Body of pancreas (tissue), 4 donors: ENCODE measurements at places on chromosomes 16 and 17. TPM values are rescaled to one million over a fixed set of nuclear protein-coding genes. Genes with fewer than 3 reads are reported as not detected.
A peak's percentile ranks its signal among the peaks of the same experiment; 100 is the strongest.

GRCh38 chr16:12375046-12375740 lies 398.7 kb downstream of the SNX29 start:
- no peak for DNase-seq

DNA sequence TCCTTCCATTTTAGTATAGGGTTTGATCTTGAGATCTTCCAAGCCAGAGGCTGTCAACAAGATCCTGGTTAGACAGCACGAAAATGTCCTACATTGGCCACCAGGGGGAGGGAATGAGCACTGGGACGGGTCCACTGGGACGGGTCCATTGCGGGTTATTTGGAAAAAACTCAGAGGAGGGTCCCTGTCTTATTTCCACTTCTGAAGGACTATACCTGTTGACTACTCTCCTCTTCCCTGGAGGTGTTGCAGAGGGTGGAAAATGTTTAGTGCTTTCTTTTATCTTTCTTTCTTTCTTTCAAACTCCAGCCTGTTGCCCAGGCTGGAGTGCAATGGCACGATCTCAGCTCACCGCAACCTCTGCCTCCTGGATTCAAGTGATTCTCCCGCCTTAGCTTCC lies 2.5 kb downstream of the TTLL6 start:
- DNase-seq: peak; percentile 57

- DNase-seq: no peak
Measured at GRCh38 chr16:3643095-3643730, 11.3 kb upstream of the DNASE1 start.

DNA sequence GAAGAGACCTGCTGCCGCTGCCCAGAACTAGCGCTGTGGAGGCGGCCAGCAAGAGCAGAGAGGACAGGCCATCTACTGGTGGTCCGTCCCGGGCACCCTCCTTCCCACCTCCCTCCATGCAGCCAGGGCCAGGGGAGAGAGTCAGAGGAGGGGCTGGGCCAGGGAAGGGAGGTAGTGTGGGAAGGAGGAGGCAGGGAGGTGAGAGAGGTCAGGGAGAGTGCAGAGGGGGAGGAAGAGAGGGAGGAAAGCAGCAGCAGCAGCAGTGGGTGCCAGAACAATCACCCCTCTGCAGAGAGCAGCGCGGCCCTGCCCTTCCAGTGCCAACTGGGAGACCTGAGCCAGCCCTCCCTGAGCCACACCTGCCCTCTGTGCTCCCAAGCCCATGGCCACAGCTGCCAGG lies 6.6 kb downstream of the C16orf95 start:
- DNase-seq: no peak

DNA sequence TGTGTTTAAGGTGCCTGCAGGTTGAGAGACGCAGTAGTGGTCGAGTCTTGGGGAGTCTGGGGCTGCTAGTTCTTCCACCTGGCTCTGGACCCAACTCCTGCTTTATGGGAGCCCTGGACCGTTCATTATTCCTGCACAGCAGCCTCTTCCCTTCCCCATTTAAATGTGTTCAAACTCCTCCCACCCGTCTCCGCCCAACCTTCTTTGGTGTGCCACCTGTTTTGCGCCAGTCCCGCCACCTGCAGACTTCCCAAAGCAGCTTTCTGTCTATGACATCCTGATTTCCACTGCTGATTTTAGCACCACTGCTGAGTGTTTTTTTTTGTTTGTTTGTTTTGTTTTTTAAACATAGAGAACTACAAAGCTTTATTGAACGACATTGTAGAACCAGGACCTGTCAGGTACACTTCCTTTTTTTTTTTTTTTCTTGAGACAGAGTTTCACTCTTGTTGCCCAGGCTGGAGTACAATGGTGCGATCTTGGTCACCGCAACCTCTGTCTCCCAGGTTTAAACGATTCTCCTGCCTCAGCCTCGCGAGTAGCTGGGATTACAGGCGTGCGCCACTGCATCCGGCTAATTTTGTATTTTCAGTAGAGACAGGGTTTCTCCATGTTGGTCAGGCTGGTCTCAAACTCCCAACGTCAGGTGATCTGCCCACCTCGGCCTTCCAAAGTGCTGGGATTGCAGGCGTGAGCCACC lies 12.8 kb downstream of the ADORA2B start:
- peak; percentile 64 for DNase-seq

DNA sequence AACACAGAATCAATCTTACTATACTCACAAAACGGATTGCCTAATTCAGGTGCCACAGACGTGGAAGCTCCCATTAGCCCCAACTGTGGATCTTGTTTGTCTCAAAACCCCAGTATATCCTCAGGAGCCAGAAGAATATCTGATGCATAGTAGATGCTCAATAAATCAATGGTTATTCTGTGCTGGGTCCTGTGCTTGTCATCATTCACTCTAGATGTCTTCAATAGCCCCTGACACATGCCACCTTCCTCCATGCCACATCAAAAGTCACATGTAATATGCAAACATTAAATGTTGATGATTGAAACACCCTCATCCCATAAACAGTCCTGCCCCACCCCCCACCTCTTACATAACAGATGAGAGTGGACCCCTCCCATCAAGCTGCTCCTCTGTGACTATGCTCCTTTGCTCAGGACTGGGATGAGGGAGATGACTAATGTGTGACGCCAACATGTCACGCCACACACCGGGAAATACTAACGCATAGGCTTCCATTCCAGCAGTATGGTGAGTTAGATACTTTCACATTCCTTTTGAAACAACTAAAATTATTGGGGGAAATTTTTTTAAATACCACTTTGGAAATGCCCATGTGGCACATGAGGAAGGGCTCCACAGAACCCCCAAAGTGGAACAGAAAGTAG lies 267.6 kb upstream of the SDK2 start:
- DNase-seq: no peak

- no peak for DNase-seq
Measured at GRCh38 chr17:69809331-69809730, 265.7 kb upstream of the KCNJ16 start.

DNA sequence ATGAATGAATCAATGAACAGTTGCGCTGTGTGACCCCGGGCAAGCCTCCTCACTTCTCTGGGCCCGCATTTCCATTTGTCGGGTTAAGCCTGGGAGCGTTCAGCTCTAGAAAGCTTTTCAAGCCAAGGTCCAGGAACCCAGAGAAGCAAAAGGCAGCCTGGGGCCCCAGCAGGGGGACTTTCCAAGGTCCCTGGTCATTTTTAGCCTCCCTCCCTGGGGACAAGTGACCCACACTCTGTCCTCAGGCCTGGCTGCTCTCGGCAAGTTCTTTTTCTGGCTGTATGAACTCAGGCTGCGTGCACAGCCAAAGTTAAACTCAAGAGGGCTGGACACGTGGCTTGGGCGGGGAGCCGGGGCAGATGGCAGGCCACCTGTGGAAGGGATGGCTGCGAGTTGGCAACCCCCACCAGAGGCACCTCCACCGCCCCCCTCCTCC lies 41.4 kb upstream of the CIBAR2 start:
- DNase-seq: no peak

- no peak for DNase-seq
Measured at GRCh38 chr17:44610871-44611270, 45.4 kb upstream of the MEIOC start.

DNA sequence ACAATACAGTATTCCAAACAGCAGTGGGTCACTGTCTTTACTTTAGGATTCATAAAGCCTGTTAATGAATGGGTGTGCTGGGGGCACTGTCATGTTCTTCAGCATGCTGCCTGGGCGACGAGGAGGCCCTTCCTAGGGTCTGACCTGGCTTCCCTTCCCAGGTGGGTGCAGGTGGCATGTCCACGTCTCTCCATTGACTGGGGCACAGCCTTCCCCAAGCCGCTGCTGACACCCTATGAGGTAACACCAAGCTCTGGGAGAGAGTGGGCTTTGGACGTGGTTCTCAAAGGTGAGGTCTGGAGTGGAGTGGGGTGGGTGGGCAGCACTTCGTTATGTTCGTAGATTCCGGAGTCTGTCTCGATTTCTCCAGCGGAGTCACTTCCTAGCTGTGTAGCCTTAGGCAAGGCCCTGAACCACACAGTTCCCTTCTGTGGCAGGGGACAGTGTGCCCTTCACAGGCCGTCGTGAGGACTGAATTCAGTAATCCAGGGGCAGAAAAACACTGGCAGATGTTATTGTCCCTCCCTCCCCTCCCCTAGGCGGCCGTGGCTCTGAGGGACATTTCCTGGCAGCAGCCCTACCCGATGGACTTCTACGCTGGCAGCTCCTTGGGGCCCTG lies 771 bp upstream of the OVCA2 start:
- DNase-seq: peak; percentile 60

DNA sequence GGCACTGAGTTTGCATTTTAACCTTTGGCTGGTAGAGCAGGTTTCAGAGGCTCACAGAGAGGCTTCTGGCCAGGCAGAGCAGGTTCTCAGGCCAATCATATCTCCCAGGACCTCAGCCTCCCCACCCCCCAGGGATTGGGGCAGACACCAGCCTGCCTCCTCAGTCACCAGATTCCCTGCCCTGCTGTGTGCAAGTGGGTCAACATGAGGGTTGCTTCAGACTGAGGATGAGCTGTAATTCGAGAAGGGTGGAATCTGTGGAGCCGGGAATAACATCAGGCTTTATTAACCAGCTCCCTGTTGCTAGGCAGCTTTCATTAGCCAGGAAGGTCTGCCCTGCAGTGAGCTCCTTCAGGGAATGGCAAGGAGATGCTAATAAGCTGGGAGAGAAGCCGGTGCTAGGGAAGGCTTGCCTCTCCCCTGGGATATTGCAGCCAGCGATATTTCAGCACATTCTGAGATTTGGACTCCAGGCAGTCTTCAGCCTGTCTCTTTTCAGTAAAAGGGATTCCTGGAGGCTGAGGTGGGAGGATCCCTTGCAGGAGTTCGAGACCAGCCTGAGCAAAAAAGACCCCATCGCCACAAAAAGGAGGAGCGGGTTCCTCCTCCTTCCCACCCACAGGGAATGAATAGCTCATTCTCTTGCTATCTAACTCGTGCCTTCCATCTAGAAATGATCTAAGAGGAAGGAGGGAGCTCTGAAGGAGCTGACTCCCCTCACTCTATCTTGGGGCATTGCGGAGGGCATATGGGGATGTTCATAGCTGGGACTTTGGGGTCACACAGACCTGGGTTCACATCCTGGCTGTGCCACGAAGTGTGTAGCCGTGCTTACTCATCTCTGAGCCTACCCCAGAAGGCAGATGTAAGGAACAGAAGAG lies 10.7 kb downstream of the SGSM2 start:
- peak; percentile 62 for DNase-seq

- DNase-seq: no peak
Measured at GRCh38 chr17:55432358-55433028, 10.9 kb upstream of the MMD start.

DNA sequence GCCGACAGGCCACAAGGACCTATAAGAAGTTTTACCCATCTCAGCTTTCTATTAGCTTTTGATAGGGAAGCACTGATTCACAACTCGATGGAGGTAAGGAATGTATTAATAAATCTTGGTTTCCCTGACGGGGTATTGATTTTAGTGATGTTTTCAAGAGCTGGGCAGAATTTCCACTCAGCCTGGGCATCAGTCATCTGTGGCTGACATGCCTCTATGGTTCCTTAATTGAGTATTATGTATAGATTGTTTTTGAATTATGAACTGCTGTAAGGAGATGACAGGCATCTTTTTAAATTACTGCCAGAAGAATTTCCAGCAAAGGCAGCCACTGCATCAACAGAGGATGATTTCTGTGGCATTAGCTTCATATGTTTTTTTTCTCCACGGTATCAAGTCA lies 128.6 kb downstream of the CPPED1 start:
- DNase-seq: no peak

DNA sequence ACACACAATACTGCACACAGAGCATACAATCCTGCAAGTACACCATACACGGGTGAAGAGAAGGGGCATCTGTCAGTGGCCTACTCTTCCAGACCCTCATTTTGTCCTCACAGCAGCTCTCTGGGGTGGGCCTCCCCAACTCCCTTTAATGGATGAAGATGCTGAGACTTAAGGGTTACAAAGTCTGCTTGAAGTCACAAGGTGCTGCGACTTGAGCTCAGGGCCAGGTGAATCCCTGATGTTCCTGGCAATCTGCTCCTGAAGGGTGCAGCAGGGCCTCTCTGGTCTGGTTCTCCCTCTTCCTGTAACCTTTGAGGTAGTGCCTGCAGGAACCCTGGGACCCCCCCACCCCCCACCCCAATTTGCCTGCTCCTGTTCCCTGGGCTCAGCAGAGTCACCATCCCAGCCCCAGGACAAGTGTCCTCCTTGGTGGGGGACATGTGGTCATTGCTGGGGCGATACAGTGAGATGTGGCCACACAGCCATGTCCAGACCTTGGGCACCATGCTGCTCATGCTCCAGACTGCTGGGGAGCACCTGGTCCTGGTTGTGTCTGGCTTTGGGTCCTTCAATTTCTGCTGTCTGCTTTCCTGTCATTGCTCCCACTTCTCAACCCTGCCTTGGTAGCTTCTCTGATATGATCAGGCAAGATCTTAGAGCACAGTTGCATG lies 107.5 kb downstream of the METRNL start:
- DNase-seq: peak; percentile 1

- DNase-seq: no peak
Measured at GRCh38 chr16:56163938-56164337, 27.4 kb upstream of the GNAO1 start.

- no peak for DNase-seq
Measured at GRCh38 chr17:27456681-27457359, 572 bp downstream of the KSR1 start.

DNA sequence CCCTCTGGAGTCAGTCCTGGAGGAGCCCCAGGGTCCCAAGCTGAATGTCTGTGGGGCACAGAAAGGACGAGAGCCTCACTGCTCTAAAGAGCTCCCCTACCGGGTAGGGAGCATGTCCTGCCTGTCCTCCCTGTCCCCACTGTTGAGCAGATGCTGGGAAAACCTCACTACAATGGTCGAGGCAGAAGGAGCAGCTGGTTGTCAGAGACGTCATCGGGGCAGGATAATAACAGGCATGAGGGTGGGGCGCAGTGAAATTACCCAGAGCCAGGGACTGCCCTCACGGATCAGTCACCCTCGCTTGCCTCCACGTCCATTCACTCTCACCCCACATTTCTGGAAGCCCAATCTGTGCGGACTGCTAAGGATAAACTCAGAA lies 538 bp downstream of the TM4SF5 start:
- DNase-seq: no peak

DNA sequence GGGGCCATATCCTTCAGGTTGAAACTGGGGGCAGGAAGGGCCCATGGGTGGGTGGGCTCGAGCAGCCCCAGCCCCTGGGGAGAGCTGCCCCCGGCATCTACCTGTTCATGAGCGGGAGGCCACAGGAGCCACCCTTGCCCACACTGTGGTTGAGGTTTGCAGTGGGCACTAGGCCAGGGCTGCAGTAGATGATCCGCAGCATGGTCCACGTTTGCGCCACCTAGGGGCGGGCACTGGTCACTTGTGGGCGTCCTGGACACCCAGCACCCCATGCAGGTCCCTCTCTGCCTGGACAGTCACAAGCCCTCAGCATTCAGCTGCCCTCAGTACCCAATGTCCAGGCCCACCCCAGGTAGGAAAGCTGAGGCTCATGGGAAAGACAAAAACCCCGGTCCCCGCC lies 1.8 kb upstream of the JMJD8 start:
- peak; percentile 65 for DNase-seq

The KRTAP3-2 gene
- not detected for total RNA-seq

The CIBAR2 gene
- total RNA-seq: not detected

The TEKT5 gene
- not detected for total RNA-seq

The PPP1R1B gene
- total RNA-seq: 38.4 TPM

The EFCAB13 gene
- 2.6 TPM for total RNA-seq

The AGRP gene
- not detected for total RNA-seq

The DOK4 gene
- 33.0 TPM for total RNA-seq

The SPIRE2 gene
- 7.3 TPM for total RNA-seq

The FMNL1 gene
- total RNA-seq: 5.2 TPM

The NECAB2 gene
- 1.0 TPM for total RNA-seq

The NUPR1 gene
- total RNA-seq: 92.4 TPM
